Esophagus squamous epithelium (tissue), 5 donors: ENCODE measurements at places on chromosomes 2 and 18. TPM values are rescaled to one million over a fixed set of nuclear protein-coding genes. Genes with fewer than 3 reads are reported as not detected.

- no peak for DNase-seq
- H3K4me1 ChIP-seq: no peaks in the 10 kb centered on the region
- no peak overlapping the region for H3K27ac ChIP-seq
- H3K36me3 ChIP-seq: no peaks in the 10 kb centered on the region
- H3K27me3 ChIP-seq: no peaks in the 10 kb centered on the region
- H3K4me3 ChIP-seq: no peak overlapping the region
These were observed 95.7 kb downstream of the MAIP1 start for GRCh38 chr2:200050921-200051610.

DNA sequence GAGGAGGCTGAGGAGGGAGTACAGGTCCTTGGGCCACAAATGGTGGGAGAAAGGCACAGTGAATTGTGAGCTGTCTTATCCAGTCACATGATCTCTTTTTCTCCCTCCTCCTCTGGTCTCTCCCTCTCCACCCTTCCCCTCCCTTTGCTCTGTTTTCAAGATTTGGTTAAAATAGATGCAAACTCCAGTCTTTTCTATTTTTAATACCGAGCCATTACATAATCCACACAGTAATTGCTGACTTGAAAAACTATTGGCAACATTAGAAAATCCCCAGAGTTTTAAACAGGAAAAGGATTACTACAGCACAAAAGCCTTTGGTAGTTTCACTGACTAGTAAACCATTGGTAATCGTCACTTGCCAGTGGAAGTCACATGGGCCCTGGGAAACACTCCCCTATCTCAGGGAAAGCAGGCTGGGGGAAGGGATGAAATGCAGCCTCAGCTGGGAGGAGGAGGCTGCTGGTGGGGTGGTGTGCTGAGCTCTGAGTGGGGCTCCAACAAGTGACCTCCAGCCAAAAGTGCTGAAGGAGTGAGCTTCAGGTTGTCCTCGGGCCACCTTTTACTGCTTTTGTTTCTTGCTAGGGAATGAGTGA lies 57.4 kb upstream of the PCBP1 start:
- no peak for DNase-seq
- peak overlapping the region; percentile 67 for H3K27ac ChIP-seq
- no peak overlapping the region for H3K4me3 ChIP-seq
- H3K27me3 ChIP-seq: no peaks in the 10 kb centered on the region
- H3K4me1 ChIP-seq: peaks cover 15% of the 10 kb centered on the region
- H3K36me3 ChIP-seq: peaks cover 4% of the 10 kb centered on the region

DNA sequence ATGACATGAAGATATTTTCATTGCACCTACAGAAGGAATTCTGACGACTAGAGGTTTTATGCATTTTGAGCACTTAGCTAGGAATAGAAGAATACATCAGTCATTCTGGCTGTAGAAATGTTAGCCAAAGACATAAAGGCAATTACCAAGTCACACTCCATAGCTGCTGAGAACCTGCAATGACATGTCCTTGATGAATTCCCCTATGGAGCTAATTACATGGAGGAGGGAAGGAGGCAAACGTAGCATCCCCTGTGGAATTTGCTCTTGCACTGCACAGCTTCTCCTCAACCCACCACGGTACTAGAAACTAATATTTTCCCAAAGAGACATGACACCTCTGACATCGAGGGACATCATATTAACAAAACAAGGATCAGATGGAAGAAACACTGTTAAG lies 174.0 kb upstream of the SESTD1 start:
- H3K36me3 ChIP-seq: no peaks in the 10 kb centered on the region
- no peak overlapping the region for H3K4me3 ChIP-seq

DNA sequence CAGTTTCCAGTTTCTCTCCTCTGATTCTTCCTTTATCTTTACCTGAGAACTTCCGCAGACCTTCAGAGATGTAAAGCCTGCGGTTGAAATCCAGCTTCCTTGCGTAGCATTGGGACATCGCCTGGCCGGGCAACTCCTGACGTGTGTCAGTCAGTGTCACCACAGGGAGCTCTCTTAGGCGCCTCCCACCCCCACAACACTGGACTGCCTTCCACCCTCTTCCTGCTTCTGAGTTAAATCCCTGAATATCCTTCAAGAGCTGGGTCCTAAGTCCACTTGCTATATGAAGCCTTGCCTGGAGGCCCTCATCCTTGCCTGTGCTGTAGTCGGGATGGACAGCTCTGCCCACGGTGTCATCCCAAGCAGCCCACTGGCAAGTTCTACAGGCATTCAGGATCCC lies 179.4 kb downstream of the SEPTIN10 start:
- H3K27me3 ChIP-seq: no peaks in the 10 kb centered on the region
- H3K36me3 ChIP-seq: no peaks in the 10 kb centered on the region
- H3K27ac ChIP-seq: no peak overlapping the region
- peaks cover 9% of the 10 kb centered on the region for H3K4me1 ChIP-seq
- no peak overlapping the region for H3K4me3 ChIP-seq

GRCh38 chr18:5876891-5877290 lies 18.4 kb downstream of the TMEM200C start:
- no peaks in the 10 kb centered on the region for H3K36me3 ChIP-seq
- H3K27me3 ChIP-seq: no peaks in the 10 kb centered on the region
- H3K4me3 ChIP-seq: no peak overlapping the region
- no peak overlapping the region for H3K27ac ChIP-seq
- no peaks in the 10 kb centered on the region for H3K4me1 ChIP-seq

DNA sequence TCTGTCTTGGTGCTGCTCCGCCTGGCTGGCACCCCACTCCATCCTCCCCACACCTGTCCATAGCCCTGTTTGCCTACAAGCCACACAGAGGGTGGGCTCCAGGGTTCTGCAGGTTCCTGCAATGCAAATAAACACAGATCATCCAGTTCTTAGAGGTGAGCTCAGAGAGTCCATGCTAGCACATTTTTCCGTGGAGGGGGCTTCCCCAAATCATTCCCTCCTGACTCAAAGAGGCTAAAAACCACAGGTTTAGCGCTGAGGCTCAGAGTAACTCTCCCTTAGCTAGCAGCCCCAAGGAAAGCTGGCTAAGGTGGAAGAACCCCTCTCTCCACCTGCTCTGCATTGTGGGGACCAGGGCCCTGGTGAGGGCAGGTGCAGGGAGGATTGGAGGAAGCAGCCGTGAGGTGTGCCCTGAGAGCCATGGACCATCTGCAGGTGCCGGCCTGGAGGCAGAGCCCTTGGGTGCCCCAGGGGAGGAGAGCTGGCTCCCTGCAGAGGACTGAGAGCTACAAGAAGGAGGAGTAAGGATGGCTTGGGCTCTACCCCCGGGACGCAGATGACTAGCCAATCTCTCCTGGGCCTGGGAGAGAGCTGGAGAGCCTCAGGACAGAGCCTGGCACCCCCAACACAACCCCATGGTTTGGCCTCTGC lies 23.8 kb upstream of the TEX44 start:
- no peak for DNase-seq
- no peaks in the 10 kb centered on the region for H3K27me3 ChIP-seq
- H3K4me3 ChIP-seq: no peak overlapping the region
- no peaks in the 10 kb centered on the region for H3K4me1 ChIP-seq
- H3K27ac ChIP-seq: no peak overlapping the region

DNA sequence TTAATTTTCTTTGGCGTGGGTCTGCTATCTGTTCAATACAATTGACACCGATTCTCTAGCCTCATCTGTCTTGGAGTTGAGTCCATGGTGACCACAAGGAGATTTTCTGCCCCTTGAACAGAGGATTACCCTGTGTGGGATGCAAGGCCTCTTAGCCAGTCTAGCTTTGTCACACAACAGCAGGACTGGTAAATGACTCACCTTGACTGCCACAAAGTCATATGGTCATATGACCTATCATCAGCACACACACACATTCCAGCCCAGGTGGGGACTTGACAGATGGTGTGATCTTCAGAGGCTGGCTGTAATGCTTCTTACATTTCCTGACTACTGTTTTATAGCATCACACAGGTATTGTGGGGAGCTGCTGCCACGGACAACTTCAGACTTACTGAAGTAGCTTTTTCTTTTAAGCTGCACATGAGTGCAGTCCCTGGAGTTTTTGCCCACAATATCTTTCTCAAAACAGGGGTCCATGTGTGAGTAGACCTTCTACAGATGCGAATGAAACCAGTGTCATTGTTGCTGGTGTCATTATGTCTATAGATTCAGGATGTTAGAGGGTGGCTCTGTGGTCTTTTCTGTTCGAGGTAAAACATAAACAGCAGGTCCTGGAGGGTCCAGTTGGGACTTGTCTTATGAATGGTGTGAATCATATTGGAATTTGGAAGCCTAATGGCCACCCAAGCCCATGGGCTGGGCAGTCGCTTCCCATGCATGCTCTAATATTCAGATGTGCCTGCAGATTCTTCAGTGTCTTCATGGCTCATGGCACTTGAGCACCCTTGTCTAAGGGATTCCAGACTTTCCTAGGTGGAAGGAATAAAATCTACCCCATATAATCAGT lies 18.6 kb upstream of the ACOXL start:
- H3K27me3 ChIP-seq: no peaks in the 10 kb centered on the region
- H3K36me3 ChIP-seq: no peaks in the 10 kb centered on the region
- H3K4me1 ChIP-seq: no peaks in the 10 kb centered on the region

KCTD1 gene
- total RNA-seq: 46.0 TPM

DNA sequence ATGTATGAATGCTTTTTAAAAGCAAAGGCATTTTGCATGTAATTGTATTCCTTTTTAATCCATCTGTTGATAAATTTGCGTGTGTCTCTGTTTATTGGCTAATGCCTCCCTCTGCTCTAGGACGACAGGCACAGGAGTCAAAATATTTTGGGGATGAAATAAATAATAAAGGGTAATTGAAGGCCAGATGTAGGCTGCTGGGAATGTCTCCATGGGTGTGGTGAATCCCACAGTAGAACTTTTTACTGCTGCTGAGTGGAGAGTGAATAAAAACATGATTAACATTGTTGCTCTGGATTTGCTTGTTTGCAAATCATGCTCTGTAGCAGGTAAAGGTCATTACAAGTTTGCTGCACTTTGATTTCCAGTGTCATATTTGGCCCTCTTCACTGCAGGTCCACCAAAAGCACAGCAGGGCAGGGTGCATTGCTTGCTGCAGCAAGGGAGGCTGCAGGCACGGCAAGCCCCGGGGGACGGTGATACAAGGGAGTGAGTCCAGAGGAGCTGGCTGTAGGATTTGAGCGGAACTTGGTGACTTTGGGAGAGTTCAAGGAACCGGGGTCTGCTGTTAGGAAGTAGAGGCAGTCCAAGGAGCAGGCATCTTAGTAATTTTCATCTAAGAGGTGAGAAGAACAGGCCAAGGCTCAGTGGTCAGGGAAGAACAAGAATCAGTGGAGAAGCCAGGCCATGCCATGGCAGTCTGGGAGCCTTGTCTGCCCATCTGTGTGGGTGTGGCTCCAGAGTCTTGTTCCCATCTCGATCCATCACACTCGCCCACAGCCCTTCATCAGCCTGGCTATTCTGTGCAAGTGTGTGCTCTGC lies 201.5 kb upstream of the RAB6C start:
- no peaks in the 10 kb centered on the region for H3K27me3 ChIP-seq
- DNase-seq: no peak
- H3K4me3 ChIP-seq: no peak overlapping the region

DNA sequence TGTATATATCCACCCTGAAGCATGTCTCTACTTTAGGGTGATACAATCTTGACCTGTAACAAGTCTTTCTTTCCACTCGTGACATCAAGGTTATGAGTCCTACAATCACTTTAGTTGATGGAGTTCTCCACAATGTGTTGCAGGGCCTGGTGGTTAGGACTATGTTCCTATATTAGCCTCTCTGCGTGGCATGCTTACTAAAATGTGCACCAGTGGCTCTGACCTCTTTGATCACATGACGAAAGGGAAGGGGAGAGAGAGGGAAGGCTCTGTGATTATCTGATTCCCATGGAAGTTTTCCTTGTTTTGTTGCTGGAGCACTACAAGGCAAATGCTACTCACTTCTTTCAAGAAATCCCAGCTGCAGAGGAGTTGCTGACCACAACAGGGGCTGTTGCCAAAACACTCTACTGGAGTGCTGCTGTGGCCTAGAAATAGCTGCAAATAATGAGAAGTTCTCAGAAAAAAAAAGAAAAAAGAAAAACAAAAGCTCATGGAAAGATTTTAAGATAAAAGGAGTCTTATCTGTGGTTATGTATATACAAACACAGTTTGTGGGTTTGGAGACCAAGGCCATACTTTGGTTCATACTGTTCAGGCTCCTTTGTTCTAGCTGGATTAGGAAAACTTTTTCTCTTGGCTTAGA lies 272.8 kb upstream of the MMADHC start:
- H3K4me1 ChIP-seq: no peaks in the 10 kb centered on the region
- H3K27ac ChIP-seq: peak overlapping the region; percentile 64
- H3K27me3 ChIP-seq: no peaks in the 10 kb centered on the region

GRCh38 chr2:105573910-105574655 lies 170.6 kb upstream of the NCK2 start:
- H3K4me3 ChIP-seq: no peak overlapping the region
- no peaks in the 10 kb centered on the region for H3K36me3 ChIP-seq
- H3K27me3 ChIP-seq: no peaks in the 10 kb centered on the region
- H3K27ac ChIP-seq: peak overlapping the region; percentile 24
- H3K4me1 ChIP-seq: peaks cover 43% of the 10 kb centered on the region

MYO5B gene
- total RNA-seq: 32.0 TPM

WNT10A gene
- total RNA-seq: 13.9 TPM

DNA sequence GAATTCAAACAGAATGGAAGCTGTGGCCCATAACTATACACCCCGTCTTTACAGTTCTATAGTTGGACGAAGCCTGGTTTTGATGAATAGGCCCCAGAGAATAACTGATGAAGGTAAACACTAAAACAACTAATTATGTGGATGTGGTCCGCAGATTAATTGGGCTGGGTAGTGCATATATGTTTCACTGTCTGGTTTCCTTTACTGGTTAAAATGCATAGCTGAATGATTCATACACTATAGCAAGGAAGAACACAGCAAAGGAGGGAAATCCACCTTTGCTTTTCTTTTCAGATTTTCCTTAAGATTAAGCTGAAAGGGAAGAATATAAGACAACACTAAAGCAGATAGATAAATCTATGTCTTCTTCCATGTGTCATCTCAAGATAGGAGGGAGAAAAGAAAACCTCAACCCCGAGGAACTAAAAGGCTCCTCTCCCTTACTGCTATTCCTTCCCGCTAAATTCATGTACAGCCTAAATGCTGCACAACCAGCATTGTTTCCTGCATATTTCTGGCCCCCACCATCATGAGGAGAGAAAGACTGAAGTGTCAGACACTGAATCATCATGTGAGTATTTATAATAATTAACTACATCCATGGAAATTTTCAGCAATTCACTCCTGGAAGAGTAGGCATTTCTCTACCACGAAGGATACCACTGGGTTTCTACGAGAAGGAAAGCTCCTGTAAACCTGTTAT lies 297.1 kb upstream of the CCDC68 start:
- peaks cover 76% of the 10 kb centered on the region for H3K36me3 ChIP-seq
- no peak overlapping the region for H3K4me3 ChIP-seq
- H3K27me3 ChIP-seq: no peaks in the 10 kb centered on the region
- no peak overlapping the region for H3K27ac ChIP-seq
- H3K4me1 ChIP-seq: no peaks in the 10 kb centered on the region

GRCh38 chr18:63407734-63408133 lies 14.5 kb downstream of the VPS4B start:
- no peak for DNase-seq
- no peak overlapping the region for H3K27ac ChIP-seq
- H3K27me3 ChIP-seq: no peaks in the 10 kb centered on the region
- no peak overlapping the region for H3K4me3 ChIP-seq
- H3K36me3 ChIP-seq: peaks cover 14% of the 10 kb centered on the region
- no peaks in the 10 kb centered on the region for H3K4me1 ChIP-seq

GRCh38 chr18:13370995-13371625 lies 152.6 kb downstream of the LDLRAD4 start:
- no peak overlapping the region for H3K27ac ChIP-seq
- peaks cover 6% of the 10 kb centered on the region for H3K4me1 ChIP-seq
- no peak overlapping the region for H3K4me3 ChIP-seq
- DNase-seq: no peak
- H3K36me3 ChIP-seq: no peaks in the 10 kb centered on the region
